ENCODE measurements at places on chromosomes 12 and 14.

DNA sequence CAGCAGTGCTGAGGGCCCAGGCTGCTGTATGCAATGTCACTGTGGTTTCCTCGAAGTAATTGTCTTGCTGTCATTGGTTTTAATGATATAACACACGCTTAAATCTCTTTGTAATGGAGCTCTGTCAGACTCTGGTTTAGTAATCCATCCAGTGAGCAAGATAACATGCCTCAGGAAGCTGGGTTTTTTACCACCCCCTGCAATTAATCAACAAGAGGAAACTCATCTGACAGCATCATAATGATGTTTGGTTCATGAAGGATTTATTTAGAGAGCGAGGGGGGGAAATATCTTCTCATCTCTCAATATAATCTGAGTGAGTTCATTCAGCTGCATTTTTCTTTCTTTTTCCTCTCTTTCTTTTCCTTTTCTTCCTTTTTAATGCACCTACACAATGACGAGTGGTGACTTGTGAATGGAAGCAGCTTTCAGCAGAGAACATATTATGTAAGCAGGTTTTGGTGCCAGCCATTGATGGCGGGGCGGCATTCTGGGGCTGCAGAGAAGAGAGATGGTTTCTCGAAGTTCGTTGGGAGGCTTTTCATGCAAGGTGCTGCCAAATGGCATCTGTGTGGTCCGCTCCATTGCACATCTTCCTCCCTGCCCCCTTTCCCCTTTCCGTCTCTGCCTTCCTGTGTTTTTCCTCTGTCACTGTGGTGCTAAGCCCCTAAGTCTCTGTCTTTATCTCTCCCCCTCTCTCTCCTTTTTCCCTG is 6.7 kb downstream of the RPH3A start:
- peak; percentile 55 for DNase-seq

GRCh38 chr12:90908465-90908864 is 46.5 kb downstream of the CCER1 start:
- peak; percentile 24 for DNase-seq

GRCh38 chr12:114697741-114698565 is 14.0 kb upstream of the TBX3 start:
- DNase-seq: peak; percentile 80

GRCh38 chr14:34120185-34120977 is 169.5 kb upstream of the EGLN3 start:
- DNase-seq: peak; percentile 13

GRCh38 chr12:6998715-6999451 is 19.4 kb downstream of the LPCAT3 start:
- no peak for DNase-seq

- DNase-seq: peak; percentile 88
Observed at GRCh38 chr12:116708826-116709756, 28.8 kb downstream of the SPRING1 start.

- DNase-seq: peak; percentile 29
Observed at GRCh38 chr12:104653730-104654664, 197.2 kb downstream of the CHST11 start.

DNA sequence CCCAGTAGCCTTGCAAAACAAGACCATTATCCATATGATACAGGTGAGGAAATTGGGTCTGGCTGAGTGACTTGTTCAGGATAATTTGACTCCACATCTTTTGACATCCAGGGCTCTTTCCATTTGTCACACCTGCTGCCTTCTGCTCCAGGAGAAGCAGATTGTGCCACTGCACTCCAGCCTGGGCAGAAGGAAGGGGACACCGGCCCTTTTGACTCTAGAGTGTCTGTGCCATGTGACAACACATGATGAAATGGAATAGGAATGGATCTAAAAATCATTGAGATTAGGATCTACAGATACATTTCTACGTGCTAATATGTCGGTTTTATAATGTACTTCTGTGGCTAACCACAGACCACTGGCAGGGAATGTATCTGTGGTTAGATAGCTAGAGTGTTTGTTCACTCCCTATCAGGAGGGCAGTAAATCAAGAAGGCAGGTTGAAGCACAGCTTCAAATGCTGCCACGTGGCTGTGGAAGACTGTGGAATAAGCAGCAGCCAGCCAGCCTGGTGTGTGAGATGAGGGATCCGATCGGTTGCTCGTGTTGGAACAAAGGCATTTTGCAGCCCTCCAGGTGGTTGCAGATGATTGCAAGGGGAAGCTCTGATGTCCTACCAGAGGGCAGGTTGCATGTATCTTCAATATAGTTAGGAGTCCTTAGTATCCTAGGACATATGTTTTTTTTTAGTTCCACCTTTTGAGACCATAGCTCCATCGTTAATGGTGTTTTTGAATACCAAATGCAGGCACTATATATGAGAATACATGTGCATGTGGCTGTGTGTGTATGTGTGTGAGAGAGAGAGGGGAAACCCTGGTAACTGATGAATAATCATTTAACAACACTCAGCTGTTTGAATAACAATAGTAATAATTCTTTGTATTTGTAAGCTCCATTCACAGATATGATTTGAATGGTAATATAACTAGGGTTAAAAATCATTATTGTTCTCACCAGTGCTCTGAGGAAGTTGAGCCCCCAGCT is 28.6 kb downstream of the EML1 start:
- peak; percentile 49 for DNase-seq

GRCh38 chr14:34364201-34364600 is 97.8 kb downstream of the SPTSSA start:
- no peak for DNase-seq

DNA sequence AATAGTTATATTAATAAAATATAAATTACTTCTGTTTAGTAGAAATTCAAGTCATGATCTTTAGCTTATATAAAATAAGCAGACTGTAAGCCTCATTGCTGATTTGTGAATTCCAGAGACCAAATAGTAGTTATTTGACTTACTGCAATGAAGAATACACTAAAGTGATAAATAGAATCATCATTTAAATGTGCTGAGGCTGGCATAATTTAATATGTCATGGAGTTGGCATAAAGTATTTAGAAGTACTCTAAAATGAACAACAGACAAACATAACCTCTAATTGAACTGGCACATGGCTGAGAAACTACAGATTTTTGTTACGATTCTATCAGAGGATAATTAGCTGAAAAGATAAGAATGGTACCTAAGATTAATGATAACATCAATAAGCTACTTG is 45.7 kb upstream of the TRHDE start:
- no peak for DNase-seq

GRCh38 chr12:40618636-40619035 is 73.6 kb upstream of the CNTN1 start:
- DNase-seq: no peak

DNA sequence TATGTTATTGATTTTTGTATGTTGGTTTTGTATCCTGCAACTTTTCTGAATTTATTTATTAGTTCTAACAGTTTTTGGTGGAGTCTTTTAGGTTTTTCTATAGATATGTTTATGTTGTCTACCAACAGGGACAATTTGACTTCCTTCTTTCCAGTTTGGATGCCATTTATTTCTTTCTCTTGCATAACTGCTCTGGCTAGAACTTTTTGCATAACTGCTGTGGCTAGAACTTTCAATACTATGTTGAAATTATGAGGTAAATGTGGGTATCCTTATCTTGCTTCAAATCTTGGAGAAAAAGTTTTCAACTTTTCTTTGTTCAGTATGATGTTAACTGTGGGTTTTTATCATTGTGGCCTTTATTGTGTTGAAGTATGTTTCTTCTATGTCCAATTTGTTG is 39.9 kb upstream of the PLBD1 start:
- DNase-seq: no peak

GRCh38 chr14:92093320-92093719 is 13.1 kb downstream of the ATXN3 start:
- DNase-seq: peak; percentile 11

GRCh38 chr14:103510724-103511693 is 11.6 kb downstream of the CKB start:
- DNase-seq: no peak

DNA sequence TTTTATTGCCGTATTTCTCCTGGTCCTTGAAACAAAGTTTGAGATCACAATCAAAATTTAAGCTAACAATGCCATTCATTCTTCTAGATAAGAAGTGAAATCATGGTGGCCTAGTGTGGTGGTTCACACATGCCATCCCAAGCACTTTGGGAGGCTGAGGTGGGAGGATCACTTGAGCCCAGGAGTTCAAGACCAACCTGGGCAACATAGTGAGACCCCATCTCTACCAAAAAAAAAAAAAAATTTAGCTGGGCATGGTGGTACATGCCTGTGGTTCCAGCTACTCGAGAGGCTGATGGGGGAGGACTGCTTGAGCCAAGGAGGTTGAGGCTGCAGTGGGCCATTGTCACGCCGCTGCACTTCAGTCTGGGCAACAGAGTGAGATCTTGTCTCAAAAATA is 24.2 kb downstream of the GDF11 start:
- no peak for DNase-seq

DNA sequence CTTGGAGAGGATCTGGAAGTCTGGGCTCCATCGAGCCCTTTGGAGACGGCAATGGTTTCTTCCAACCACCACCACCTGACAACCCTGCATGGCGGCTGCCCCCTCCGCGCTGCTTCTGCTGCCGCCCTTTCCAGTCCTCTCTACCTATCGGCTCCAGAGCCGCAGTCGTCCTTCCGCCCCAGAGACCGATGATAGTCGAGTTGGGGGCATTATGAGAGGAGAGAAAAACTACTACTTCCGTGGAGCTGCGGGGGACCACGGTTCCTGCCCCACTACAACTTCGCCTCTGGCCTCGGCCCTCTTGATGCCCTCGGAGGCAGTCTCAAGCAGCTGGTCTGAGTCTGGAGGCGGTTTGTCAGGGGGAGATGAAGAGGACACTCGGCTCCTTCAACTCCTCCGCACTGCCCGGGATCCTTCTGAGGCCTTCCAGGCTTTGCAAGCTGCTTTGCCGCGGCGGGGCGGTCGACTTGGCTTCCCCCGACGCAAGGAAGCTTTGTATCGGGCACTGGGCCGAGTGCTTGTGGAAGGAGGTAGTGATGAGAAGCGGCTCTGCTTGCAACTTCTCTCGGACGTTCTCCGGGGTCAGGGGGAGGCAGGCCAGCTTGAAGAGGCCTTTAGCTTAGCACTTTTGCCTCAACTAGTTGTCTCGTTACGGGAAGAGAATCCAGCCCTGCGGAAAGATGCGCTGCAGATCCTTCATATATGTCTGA is 499 bp downstream of the TOGARAM1 start:
- peak; percentile 91 for DNase-seq

- DNase-seq: peak; percentile 18
Observed at GRCh38 chr12:26028953-26029735, 70.7 kb downstream of the RASSF8 start.

DNA sequence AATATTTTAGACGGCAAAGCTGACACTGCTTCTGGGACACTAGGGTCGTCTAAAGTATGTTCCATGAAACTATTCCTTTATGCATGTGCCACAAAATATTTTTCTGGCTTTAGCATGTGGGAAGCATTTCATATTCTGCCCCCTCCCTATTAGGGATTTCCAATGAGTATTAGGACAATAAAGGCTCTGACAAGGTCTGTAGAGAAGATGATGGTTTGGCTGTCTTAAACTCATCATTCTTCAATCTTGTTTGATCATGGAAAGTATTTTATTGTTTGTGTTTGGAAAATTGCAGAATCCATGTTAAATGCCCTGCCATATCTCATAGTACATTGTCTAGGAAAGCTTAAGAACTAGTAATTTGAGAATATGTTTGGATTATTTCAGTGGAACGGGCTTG is 22.8 kb downstream of the SERPINA1 start:
- DNase-seq: no peak

- no peak for DNase-seq
Observed at GRCh38 chr14:24885410-24885913, 164.5 kb downstream of the STXBP6 start.

- no peak for DNase-seq
Observed at GRCh38 chr14:105290621-105291346, 10.0 kb downstream of the BRF1 start.

- no peak for DNase-seq
Observed at GRCh38 chr12:88432531-88433490, 147.5 kb downstream of the KITLG start.

DNA sequence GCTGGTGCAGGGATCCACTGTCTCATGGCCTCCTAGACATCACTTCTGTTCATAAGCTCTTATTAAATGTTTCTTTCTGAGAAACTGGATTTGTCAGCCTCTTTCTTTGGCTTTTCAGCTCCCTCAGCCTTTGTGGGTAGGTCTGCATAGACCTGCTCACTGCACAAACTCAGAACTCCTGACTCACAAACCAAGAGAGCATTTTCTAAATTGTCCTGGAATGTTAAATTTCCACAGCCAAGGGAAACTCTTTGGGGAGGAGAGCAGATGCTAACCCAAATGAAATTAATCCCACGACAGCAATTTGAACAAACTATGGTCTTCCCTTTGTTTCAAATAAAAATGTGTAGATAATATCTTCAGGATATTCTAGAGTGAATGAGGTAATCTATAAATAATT is 19.5 kb upstream of the CERS5 start:
- no peak for DNase-seq

GRCh38 chr12:22312336-22312735 is 22.2 kb downstream of the ST8SIA1 start:
- DNase-seq: no peak
